ENCODE measurements at places on chromosomes 7 and 10.

- no peak for DNase-seq
Observed at GRCh38 chr10:22016046-22016705, 12.6 kb upstream of the DNAJC1 start.

DNA sequence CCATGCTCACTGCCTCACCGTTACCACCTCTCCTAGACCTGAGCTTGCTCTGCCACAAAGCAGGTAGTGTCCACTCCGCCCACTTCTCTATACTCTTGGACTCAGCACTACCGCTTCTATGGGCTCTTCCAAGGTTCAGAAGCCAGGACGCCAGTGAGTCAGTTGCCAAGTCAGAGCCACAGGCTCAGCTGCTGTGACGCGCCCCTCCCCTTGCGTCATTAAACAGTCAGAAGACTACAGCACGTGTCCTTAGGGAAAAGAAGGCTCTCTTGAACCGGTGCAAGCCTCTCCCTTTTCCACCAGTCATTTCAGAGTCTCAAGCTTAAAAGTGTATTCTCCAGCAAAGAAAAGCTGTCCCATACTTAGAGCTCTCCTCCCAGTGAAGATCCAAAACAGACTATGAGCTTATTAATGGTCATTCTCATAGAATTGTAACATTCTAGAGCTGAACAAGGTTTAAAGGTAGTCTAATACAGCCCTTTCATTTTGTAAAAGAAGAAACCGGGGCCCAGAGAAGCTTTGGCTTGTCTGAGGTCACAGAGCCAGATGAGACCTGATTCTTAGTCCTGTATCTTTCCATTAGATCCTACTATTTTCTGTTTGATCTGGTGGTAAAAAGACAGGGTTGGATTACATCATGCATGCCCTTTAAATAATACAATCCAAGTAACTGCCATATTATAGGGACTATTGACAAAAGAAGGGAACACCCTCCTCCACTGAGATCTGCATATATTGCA is 40.9 kb upstream of the MET start:
- DNase-seq = peak; percentile 5

- DNase-seq = no peak
Observed at GRCh38 chr7:156638443-156639077, 2.0 kb upstream of the RNF32 start.

GRCh38 chr10:100537475-100537874 is 1.7 kb downstream of the HIF1AN start:
- no peak for DNase-seq

DNA sequence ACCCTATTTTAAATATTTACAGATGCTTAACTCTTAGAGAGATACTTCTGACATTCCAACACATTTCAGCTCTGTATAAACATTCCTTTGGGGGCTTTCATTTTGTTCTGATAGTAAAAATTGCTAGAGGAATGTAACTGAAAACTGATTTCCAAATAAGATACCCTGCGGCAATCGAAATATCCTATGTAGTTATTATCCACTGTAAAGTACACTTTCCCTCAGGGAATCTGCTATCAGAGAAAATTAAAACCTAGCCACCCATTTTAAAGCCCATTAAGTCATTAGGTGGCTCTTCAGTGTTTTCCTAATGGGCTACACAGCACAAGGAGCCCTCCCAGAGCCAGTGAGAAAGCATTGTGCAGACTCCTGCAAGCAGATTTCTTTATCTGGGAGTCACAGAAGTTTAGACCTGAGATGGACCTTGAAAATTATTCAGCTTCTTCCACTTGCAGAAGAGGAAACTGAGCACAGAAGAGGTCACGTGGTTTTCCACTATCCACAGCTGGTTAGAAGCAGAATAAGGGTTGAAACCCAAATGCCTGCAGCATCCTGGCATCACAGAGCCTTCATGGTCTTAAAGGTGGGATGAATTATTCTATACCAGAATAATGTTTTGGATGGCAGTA is 12.6 kb upstream of the CPVL start:
- DNase-seq = peak; percentile 73

GRCh38 chr7:134903073-134903790 is 83.1 kb upstream of the AGBL3 start:
- no peak for DNase-seq

DNA sequence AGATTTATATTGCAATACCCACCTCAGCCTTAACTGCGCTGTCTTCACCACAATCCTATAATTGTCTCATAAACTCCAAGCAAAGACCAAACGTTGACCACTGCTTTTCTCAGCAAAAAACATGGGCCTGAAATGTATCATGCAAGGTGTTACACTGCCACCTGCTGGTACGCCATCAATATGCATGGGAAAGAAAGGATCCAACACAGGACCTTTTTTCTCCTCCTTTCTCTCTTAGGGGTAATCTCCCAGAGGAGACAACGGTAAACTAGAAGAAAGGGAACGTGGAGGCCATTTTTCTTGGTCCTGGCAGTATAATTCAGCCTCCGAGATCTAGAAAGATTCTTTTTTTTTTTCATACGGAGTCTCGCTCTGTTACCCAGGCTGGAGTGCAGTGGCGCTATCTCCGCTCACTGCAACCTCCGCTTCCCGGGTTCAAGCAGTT is 79.1 kb upstream of the MPP7 start:
- DNase-seq = no peak

GRCh38 chr10:86199041-86199440 is 167.6 kb downstream of the GRID1 start:
- DNase-seq = no peak

GRCh38 chr10:113917636-113918035 is 63.2 kb downstream of the NHLRC2 start:
- no peak for DNase-seq

GRCh38 chr7:157211690-157212089 is 73.0 kb downstream of the UBE3C start:
- DNase-seq = no peak

- DNase-seq = no peak
Observed at GRCh38 chr10:130737621-130738020, 573.9 kb downstream of the TCERG1L start.

DNA sequence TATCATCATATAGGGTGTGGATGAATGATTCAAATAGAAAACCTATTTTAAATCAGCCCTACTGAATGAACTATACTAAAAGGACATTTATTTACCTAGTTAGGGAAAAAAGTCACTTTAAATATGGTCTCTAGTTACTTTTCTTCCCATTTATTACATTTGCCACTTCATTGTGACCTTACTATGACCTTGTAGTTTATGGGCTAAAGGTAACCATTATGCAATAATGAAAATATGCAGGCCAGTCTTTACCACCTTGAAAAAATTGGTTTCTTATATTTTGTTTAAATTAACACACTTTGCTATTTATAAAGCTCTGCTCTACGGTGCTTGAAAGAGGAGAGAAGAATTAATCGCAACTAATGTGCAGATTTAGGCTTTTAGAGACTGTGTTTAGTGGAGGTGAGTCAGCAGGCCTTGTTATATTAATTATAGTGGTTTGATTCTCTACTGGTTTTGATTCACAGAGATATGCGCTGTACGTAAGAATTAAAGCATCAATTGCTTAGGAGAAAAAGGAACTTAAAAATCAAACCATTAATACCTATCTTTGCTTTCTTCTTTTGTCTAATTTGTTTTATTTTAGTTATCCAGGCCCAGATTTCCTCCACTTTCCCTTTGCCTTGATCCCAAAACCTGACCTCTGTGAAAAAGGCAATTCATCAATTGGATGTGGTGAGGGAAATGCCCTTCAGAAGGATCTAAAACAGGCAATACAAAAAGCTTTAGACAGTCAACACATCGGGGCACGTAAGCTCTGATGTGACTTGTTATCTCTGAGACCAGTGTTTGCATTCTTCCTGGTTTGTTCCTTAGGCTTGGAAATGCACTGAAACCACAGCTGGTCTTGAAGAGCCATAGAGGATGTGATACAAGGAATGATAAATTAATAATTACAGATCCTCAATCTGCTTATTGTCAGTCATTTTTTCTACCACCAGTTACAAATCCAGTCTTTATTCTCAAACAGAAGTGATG is 141.2 kb upstream of the HDAC9 start:
- no peak for DNase-seq

- no peak for DNase-seq
Observed at GRCh38 chr10:7855205-7855604, 36.9 kb downstream of the TAF3 start.

GRCh38 chr7:135251496-135252391 is 18.1 kb downstream of the STRA8 start:
- no peak for DNase-seq

DNA sequence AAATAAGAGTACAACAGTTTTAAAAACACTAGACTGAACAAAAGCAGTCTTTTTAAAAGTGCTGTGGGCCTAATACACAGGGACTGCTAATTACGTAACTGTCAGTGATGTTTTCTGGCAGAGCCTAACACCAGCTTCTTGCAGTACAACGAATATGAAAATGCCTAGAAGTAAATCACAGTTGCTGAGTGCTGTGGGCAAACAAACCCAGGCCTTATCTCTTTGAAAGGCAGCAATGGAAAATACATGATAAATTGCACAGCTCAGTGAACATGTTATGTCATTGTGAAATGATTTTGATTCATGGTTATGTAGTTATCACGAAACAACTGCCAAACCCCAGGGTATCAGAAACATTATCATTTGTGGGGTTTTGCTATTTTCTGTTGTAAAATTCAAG is 428.4 kb downstream of the GFRA1 start:
- no peak for DNase-seq

GRCh38 chr10:102135956-102136526 is 3.2 kb downstream of the PPRC1 start:
- no peak for DNase-seq

GRCh38 chr7:51229106-51229537 is 87.5 kb downstream of the COBL start:
- DNase-seq = no peak

GRCh38 chr7:97271619-97272018 is 154.1 kb downstream of the SDHAF3 start:
- DNase-seq = no peak

DNA sequence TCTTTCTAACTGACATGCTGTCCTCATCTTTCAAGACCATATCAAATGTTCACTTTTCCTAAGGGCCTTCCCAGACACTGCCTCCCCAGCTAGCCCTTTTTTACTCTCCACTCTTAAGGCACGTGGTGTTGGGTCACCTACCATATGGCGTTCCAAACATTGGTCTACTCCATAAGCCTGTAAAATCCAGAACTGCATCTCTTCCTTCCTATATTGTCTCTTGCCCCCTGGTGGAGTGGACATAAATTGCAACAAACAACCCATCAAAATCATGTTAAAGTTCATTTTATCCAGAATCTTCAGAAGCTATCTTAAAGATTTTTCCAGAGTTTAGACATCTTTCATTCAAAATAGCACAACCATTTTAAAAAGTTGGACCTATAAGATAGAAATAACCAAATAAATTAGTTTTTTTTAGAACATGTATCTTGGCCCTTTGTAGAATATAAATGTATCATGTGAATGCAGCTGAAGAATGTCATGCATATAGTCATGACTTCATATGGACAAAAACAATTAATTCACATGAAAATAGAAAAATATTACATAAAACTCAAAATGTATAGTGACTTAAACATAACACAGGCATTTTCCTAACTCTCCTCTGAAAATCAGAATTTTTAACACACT is 180.6 kb upstream of the CHRM2 start:
- no peak for DNase-seq

GRCh38 chr10:99671386-99671785 is 12.1 kb downstream of the ENTPD7 start:
- no peak for DNase-seq

DNA sequence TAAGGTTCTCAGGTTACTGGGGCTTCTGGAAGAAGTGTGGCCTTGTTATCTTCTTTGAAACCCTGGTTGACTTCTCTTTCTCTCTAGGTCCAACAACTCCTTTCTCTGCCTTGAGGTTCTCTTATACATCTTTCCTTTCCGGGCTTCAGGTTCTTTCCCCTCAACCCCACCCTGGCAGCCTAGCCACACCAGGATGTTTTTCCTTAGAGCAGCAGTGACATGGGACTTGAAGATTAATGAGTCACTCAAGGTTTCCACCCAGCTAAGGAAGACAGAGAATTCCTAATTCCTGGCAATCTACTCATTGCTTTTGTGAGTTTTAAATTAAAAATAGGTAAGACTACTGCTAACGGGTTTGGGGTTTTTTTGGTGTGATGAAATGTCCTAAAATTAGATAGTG is 121.8 kb upstream of the HPS1 start:
- no peak for DNase-seq

DNA sequence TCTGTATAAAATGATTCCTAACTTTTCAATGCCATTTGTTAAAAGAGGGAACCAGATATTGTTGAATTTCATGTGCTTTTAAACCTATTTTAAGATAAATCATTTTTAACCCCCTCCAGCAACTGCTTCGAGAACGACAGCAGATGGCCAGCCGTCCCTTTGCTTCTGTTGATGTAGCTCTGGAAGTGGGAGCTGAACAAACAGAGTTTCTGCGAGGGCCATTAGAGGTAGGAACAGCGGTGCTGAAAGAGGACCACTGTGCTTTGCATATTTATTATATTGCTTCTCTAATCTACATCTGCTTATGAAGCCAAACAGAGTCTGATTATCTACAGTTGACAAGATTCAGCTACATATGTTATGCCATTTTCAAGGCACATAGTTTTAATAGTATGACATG is 545.9 kb downstream of the GFRA1 start:
- no peak for DNase-seq

GRCh38 chr10:124721330-124722045 is 22.7 kb downstream of the FAM53B start:
- DNase-seq = no peak

DNA sequence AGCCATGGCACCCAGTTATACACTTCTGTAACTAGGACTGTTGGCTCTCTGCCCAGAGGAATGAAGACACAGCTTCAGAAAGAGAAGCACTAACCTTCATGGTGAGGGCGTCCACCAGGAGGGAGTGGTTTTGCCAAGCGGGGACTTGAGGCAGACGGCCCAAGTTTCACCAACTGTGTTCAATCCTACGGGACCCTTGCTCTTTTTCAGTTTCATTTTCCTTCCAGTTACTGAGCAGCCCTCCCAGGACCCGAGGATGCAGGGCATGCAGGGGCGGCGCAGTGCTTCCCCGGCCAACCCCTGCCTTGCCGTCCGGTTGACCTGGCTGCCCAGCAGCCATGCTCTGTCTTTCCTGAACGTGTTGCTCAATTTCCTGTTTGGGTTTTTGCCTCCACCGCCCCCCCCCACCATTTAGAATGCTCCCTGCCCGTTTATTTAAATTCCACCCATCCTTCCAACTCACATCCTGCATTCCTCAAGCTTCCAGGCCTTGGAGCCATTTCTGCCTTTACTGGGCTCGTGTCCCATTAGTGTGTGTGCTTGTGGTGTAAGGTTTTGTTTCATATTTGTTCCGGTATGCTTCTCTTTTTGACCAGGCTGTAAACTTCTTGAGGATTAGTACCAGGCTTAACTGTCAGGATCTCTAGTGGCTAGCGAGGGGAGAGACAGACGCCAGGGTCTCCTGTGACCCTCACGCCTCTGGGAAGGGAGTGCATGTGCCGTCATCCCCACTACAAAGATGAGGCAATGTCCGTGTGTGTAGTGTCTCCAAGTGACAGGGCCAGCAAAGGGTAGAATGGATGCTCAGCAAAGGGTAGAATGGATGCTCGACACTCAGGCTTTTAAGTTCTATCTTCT is 31.6 kb downstream of the IL15RA start:
- DNase-seq = no peak
